Neuronal stem cell (in vitro differentiated cells): ENCODE measurements at places on chromosomes 2 and 18.
A peak's percentile ranks its signal among the peaks of the same experiment; 100 is the strongest.

GRCh38 chr18:48929941-48930713, 20.6 kb downstream of the SMAD7 start:
- DNase-seq, result no peak

- DNase-seq, result no peak
Measured at GRCh38 chr2:38499548-38500282, 103.0 kb downstream of the HNRNPLL start.

DNA sequence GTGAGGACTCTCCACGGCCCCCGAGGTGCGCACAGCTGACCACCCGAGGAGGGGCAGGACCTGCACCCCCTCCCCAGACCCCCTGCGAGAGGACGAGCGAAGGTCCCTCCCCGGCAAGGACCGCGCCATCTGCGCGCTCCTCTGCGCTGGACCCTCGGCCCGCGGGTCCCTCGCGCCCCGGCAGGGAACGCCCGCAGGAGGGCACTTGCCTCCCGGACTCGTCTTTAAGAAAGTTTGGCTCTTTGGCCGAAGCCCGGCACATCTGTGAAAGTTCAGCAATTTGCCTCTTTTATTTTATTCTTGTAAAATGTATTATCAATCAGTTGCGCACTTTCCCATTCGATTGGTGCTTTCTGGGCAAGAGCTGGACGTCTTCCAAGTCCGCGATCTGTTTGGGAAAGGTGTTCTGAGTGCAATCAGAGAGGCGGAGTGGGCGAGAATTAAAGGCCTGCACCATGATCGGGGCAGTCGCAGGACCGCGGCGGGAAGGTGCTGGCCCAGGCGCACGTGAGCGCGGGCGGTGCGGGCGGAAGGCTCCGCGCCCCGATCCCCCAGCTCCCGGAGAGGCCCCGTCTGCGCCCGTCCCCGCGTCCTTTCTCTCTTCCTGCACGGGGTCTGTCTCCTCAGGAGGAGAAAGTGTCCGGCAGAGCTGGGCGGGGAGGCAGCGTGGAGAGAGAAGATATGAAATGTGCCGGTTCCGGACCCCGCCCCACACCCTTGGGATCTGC, 1.6 kb upstream of the ALKAL2 start:
- no peak for DNase-seq

DNA sequence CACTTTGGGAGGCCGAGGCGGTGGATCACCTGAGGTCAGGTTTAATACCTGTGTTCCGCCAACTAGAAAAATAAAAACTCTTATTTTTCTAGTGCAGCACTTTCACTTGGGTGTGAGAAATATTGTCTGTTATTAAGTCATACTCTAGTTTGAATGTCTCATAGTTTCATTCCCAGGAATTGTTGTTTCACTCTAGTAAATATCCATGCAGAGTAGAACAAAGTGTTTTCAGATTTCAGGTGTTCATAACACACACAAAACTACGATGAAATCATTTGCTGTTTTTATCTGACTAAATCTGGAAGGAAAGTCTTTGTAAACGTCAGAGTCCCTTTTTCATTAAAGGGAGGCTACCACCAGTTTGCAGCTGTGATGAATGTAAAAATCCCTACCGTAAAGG, 4.0 kb downstream of the FAM117B start:
- DNase-seq, result no peak

- no peak for DNase-seq
Measured at GRCh38 chr18:69943021-69943420, 4.7 kb downstream of the CD226 start.

DNA sequence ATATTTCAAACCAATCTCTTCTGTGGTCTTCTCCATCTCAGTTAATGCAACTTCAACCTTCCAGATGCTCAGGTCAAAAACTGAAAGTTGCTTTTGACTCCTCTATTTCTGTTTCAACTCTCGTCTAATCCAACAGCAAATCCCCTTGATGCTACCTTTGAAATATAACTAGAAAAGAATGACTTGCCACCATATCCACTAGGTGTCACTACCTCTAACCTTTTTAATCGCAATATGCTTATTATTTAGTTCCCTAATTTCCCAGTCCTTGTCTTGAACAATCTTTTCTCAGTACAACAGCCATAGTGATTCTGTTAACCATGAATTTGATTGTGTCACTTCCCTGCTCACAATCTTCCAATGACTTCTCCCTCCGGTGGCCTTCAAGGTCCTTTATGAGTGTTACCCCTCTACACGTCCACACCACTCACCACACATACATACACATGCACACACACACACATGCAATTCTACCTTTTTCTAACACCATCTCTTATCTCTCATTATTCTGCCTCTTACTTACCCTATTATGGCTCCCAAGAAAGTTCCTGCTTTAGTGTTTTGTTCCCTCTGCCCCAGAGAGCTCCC, 245.5 kb upstream of the KCNJ3 start:
- no peak for DNase-seq

- DNase-seq, result no peak
Measured at GRCh38 chr18:58813561-58814225, 51.0 kb upstream of the ZNF532 start.

DNA sequence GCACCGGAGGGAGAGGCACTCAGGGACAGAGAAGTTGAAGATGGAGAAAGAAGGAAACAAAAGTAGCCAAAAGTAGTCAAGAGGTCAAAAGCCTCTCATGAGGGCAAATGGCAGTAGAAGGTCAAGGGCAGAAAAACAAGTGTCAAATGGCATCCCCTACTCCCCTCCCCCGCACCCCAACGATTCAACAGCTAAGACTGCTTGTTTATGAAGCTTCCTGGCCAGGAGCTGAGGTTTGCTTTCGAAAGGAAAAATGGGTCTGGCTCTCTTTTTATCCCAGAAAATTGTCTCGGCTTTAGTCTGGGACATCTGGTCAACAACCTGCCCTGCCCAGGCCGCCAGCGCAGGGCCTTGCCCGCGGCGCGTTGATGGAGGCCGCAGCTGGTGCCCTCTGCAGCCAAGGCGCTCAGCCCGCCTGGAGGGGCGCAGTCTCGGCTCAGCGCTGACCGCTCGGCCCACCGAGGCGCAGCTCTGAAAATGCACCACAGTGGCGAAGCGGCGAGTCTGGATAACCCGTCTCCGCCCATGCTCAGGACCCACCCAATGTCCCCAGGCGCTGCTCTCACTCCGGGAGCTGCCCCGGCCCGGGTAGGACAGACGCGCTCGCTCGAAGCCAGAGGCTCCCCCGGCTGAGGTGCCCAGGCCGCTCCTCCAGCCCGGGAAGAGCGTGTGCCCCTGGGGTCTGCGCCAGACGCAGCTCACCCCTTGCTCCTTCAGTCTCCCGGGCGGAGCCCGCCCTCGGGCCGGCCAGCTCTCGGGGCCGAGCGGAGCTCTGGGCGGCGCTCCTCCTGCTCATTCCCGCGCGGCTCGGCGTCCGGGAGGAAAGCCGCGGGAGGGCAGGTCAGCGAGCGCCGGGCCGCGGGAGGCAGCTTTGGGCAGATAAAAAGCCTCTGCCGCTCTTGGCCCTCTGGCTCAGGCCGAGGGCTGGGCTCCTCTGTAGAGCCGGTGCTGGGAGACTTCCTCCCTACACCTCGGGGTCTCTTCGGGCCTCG, 1.8 kb upstream of the TBR1 start:
- DNase-seq, result peak; percentile 63

DNA sequence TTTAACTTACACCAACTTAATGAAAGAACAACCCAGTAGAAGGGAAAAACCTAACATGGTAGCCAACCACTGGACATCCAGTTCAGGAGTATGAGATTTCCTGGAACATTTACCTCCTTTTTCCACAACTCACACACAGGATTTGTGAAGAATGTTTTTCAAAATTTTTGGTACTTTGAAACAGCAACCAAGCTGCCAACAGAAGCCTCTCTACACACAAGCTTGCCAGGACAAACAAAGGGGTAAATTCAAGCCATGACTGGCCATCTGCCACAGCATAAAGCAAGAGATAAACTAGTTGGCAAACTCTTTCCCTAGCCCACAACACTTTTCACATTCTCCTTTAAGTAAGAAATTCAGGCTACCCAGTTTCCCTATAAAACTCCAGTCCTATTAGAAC, 21.4 kb downstream of the MGAT4A start:
- DNase-seq, result no peak

- DNase-seq, result no peak
Measured at GRCh38 chr2:36376319-36376765, 20.8 kb downstream of the CRIM1 start.

DNA sequence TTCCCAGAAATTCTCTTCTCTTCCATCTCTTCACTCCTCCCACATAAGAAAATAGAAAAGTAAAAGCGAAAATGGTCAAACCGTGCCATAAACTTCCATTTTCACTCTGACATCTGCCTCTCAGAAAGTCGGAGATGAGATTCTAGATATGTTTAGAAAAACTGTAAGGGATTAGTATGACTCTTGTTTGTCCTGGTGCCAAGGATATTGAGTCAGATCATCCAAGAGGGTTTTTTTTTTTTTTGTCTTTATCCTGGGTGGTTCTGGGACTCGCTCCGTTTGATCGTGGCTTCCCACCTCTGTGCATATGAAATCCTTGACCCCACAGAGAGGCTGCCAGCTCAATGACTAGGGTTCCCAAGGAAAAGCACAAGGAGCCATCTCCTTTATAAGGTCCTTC, 17.3 kb downstream of the EN1 start:
- DNase-seq, result no peak

- no peak for DNase-seq
Measured at GRCh38 chr2:45778720-45779171, 127.3 kb downstream of the PRKCE start.

DNA sequence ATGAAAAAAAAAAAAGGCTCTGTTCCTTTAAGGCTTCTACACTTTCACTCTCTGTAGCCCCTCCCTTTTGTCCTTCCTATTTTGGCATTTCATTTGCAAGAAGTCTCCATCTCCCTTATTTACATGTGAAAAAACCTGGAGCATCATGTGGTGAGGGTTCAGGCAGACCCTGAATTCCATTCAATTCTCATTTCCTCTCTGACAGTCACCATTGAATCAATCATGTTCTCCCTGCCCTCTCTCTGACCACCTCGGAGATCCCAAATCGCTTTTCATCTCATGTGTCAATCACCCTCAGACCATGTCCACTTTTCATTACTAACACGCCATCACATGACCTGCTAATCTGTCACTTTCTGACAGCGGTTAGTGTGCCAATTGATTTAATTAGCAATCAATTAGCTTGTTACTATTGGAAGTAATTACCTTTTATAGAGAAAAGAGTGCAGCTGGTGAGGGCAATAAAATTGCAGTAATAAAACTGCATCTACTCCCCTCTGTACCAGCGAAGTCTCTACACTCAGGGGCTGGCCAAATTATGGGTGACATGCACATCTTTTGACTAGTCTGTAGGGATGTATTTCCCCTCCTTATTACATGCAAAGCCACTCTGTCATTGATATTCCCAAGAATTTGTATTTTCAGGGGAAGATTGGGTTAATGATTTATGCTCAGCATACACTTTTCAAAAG, 317.4 kb downstream of the EN1 start:
- DNase-seq, result peak; percentile 33

DNA sequence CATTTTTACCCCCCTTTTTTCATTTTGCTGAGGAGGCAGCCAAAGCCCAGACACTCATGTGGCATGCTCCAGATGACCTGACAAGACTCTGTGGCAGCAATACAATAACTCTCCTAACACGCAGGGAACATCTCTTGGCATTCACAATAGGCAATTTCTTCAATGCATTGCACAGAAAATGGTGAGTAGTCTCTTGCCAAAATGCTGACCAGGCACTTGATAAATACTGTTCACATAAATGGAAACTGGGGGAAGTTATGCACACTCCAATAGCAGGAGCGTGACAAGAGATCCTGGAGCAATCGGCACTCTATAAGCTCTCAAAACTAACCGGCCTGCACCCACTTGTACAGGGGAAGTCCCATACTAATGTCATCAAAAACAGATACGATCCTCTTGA, 66.3 kb downstream of the NBAS start:
- no peak for DNase-seq

DNA sequence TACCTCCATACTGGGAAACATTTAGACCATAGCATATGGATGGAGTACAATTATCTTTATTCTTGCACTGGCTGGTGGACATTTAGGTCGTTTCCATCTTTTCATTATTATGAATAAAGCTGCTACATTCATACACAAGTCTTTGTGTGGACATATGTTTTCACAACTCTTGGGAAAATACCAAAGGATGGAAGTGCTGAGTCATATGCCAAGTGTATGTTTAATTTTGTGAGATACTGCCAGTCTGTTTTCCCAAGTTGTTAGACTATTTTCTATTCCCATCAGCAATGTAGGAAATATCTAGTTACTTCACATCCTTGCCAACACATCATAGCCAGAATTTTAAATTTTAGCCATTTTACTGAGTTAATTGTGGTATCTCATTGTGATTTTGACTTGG, 91.5 kb downstream of the GALNT13 start:
- DNase-seq, result no peak

DNA sequence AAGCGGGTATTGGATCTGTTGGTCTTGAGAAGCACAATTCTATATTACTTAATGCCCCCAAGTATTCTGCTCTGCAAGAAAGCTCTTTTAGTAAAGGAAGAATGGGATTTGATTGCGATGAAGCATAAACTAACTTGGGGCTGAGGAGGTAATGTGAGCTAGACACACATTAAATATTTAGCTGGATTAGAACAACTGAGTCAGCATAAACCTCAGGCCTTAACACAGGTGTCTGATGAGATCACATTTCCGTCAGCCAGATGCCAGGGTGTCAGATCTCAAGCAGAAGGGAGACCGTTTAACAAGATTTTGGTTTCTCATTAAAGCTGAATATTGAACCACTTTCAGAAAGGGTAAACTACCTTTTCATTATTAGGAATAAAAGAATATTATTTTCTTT, 94.5 kb downstream of the GYPC start:
- no peak for DNase-seq

- DNase-seq, result no peak
Measured at GRCh38 chr2:176082525-176082823, 1.3 kb downstream of the EVX2 start.

GRCh38 chr2:233303252-233303651, 4.4 kb upstream of the SAG start:
- DNase-seq, result no peak

GRCh38 chr2:3535467-3535793, 16.1 kb upstream of the ADI1 start:
- no peak for DNase-seq

- DNase-seq, result peak; percentile 14
Measured at GRCh38 chr2:18299423-18300212, 260.8 kb downstream of the RDH14 start.

DNA sequence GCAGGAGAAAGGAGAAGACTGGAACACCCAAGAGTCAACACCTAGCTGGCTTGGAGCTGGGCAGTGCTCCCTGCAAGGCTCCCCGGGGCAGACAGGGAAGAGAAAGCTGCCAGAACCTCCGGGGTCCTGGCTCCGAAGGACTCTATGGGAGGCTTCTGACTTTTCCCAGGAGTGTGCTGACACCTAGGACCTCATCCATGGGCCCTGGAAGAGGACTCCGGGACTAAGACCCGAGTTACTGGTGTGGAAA, 37.8 kb upstream of the ATP6V1B1 start:
- DNase-seq, result no peak

- DNase-seq, result no peak
Measured at GRCh38 chr2:53484531-53484930, 283.1 kb upstream of the CHAC2 start.

GRCh38 chr2:135052997-135053474, 944 bp downstream of the RAB3GAP1 start:
- no peak for DNase-seq

- no peak for DNase-seq
Measured at GRCh38 chr2:19504400-19505198, 146.2 kb upstream of the OSR1 start.
